Right ventricle myocardium superior (tissue), 1 donor: ENCODE measurements at places on chromosomes 2 and 18. TPM values are rescaled to one million over a fixed set of nuclear protein-coding genes. Genes with fewer than 3 reads are reported as not detected.

- peak; percentile 33 for DNase-seq
Observed at GRCh38 chr2:137802038-137802437, 162.2 kb upstream of the HNMT start.

GPR17 gene
- total RNA-seq = not detected

PSMA8 gene
- 0.48 TPM for total RNA-seq

ABHD1 gene
- total RNA-seq = 4.0 TPM

VAMP8 gene
- total RNA-seq = 16.9 TPM

GRCh38 chr18:35389095-35389618 lies 12.0 kb upstream of the ZNF396 start:
- no peak for DNase-seq

C1QL2 gene
- total RNA-seq = not detected

DNA sequence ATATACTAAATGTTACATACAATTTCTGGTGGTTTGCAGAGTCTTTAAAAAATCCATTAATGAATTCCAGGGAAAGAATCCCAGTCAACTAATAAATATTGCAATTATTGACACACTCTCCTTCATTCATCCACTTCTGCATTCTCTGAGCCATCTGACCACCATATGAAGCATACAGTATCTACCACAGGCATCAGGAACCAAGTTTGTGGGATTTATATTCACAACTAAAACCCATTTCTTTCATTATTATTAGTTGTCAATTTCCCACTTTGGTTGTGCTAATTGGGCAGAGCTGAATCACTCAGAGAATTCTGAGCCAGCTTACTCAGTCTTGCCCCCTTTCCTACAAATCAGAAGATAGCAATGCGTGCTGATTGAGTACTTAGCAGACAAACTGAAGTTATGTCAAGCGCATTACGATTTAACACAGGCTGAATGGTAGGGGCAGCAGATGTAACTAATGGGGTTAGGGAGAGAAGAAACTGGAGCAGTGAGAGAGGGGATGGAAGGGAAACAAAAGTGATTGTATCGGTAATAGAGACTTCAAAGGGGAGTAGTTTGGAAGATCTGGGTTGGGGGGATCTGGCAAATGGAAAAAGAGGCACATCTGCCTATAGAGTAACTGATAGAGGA lies 52.3 kb downstream of the ZEB2 start:
- no peak for DNase-seq

- no peak for DNase-seq
Observed at GRCh38 chr18:56185126-56185525, 453.3 kb downstream of the TXNL1 start.

- DNase-seq = peak; percentile 46
Observed at GRCh38 chr2:149132339-149132738, 93.8 kb downstream of the LYPD6B start.

GRCh38 chr2:3527886-3528785 lies 8.8 kb upstream of the ADI1 start:
- no peak for DNase-seq

LYPD1 gene
- total RNA-seq = not detected

- DNase-seq = peak; percentile 78
Observed at GRCh38 chr18:23982155-23983079, 32.1 kb upstream of the TTC39C start.

KLHL41 gene
- total RNA-seq = 139 TPM

- DNase-seq = no peak
Observed at GRCh38 chr18:55658598-55658997, 70.6 kb upstream of the TCF4 start.

- no peak for DNase-seq
Observed at GRCh38 chr2:227153307-227153706, 10.7 kb downstream of the COL4A4 start.

GRCh38 chr2:206343144-206343543 lies 68.7 kb downstream of the ZDBF2 start:
- DNase-seq = no peak

DNA sequence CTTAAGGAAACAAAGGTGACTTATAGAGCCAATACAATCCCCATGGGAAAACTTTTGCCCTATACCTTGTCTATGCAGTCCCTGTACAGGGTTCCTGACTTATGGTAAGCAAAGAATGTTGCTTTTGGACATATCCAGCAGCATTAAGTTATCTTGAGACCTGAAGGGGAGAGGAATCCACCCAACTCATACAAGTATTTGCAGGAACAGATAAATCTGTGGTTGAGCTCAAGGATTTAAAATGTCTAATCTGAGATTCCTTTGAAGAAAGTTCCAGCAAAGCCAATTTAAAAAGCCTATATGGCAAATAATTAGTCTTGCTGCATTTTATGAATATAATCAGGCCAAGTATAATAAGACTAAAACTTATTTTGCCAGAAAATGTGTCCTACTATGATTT lies 739.5 kb upstream of the CDH2 start:
- no peak for DNase-seq

DNA sequence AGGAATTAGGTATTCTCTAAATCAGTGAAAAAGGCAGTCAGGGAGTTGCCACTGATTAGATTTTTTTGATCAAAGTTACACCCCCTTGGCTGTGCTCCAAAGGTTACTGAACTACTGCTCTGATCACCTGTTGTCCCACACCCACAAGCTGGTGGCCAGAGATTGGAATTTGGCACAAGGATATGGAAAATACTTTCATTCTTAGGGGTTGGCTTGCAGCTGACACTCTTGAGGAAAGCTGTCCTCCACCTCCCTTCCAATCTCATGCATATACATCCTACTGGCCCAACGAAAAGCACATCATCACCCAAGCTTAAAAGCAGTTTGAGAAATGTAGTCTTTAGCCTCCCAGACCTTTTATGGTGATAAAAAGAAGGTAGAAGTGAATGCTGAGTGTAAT lies 329.5 kb upstream of the CHAC2 start:
- DNase-seq = no peak

DNA sequence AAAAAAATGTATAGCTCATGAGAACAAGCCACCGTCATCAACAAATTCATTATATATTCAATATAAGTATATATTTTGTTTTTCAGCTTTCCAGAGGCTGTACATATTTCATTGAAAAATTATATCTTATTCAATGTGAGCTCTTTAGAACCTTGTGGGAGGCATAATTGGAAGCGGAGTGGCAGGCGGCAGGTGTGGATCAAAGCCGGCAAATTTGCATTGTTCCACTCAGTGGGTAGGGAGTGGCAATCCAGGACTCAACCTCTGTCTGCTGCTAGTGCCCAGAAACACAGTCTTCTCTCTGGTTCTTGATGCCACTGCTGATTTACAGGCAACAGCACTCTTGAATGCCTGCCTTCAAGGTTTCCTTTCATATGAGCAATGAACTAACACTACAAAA lies 46.9 kb downstream of the GCA start:
- no peak for DNase-seq

UGT1A3 gene
- total RNA-seq = not detected

DNA sequence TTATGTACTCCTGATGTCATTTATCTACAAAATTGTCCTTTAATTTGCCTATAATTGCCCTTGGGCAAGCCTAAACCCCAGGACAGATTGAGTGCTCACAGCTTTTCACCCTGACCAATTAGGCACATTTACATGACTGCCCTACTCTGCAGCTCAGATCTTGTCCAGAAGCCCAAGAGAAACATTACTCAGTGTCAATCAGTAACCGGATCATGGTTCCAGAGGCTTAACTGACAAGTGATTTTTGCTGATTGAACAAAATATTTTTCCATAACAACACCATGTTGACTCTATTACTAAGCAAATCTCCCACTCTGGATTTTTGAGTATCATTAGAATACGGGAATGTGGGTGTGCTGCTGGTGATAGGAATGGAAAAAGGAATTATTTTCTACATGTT lies 465.4 kb upstream of the TNP1 start:
- no peak for DNase-seq

- DNase-seq = no peak
Observed at GRCh38 chr2:142682528-142682927, 194.9 kb upstream of the KYNU start.

ATP5MC3 gene
- 1,284 TPM for total RNA-seq

DNA sequence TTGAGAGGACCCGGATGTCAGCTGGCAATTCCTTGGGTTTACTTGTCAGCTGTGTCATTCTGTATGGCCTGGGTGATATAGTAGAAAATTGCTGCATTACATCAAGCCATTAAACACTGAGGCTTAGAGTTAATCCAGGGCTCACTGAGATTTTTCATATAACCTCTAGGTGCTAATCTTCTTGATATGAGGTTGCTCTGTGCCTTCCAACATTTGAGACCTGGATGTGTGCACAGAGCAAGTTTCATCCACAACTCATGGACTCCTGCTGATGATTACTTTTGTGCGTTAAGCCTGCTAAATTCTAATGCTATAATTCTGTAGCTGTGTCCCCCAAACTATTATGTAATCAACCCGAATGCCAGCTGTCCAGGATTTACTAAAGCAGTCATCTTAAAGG lies 178.4 kb upstream of the CDH20 start:
- DNase-seq = no peak

- DNase-seq = no peak
Observed at GRCh38 chr2:176137906-176138305, 8.4 kb downstream of the HOXD8 start.

DNA sequence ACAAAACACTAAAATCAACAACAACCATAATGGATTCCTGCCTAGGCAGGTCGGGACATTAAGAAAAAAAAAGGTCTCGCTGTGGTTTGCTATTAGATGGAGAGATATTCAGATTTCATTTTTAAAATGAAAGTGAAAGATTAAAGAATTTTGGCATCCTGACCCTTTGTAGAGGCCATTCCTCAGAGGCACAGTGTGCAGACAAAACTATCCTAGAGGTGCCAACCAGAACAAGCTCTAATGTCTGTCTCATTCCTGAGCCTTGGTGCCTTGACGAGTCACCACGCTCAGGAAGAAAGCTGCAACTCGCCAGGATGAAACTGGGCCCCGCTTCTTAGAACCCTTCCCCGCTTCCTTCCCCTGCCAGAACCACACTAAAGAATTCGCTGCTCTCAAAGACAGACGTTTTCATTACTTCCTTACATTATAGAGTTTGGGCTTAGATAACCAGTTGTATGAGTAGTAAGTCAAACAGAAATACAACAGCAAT lies 156.0 kb downstream of the TGIF1 start:
- DNase-seq = no peak
